NB4 (cell line): ENCODE measurements at places on chromosomes 2 and 18.
A peak's percentile ranks its signal among the peaks of the same experiment; 100 is the strongest.

DNA sequence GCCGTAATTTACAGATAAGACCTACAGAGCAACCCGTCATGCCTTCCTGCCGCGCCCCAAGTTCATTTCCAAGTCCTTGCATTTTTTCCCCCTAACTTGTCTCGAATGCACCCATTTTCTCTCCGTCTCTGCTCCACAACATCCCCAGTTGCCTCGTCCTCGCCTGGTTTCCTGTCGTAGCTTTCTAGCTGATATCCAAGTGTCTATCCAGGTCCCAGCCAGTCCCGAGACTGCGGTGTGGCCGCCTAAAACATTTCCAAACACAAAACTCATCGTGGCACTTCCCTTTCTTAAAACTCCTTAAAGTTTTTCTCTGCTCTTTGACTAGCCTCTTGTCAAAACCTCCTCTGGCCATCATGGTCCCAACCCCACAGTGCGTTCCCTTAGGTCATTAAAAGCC lies 1.2 kb upstream of the BARD1 start:
- DNase-seq, result peak; percentile 15

GRCh38 chr2:63888490-63889402 lies 47.0 kb downstream of the UGP2 start:
- DNase-seq, result peak; percentile 63

GRCh38 chr2:170155022-170155722 lies 22.8 kb upstream of the MYO3B start:
- no peak for DNase-seq

- no peak for DNase-seq
Measured at GRCh38 chr18:50268022-50268747, 1.9 kb upstream of the CFAP53 start.

DNA sequence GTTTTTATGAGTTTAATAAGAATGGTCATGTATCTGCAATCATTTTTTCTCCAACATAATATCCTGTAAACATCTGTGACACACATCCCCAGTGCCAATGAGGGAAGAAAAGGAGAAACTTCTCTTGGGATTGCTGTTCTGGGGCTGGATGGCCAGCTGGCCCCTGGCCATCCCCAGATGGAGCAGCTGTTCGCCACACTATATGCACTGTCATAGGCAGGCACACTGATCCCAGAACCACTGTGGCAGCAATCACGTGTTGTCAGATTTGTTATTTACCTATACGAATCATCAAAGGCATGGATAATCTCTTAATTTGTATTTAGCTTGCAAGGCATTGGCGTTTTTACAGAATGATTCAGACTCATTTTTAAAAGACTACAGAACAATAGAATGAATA lies 167.6 kb upstream of the ACAA2 start:
- DNase-seq, result no peak

DNA sequence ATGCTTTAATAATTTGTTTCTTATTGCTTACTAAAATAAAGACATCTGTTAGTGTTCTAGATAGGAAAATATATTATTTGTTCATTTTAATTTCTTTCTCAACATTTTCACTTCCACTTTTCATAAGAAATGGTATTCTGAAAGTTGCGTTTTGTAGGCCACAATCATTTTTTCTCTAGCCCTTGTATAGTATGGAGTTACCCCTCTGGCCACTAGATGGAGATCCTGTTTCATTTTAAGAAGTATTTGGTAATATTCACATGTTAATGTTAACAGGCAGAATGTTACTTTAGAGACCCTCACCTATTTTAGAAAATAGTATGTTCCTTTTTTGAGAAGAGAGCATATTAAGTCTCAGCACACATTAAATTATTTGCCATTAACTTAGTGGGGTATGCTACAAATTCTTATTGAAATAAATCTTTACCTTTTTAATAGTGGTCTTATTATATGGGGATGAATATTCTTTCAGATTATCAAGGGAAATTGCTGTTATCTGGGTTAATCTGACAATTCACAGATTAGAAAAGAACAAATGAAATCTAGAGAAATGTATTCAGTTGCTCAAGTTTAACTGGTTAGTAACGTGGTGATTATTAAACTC lies 73.9 kb upstream of the TTC27 start:
- DNase-seq, result peak; percentile 73

GRCh38 chr2:67221266-67221665 lies 175.9 kb upstream of the ETAA1 start:
- no peak for DNase-seq

DNA sequence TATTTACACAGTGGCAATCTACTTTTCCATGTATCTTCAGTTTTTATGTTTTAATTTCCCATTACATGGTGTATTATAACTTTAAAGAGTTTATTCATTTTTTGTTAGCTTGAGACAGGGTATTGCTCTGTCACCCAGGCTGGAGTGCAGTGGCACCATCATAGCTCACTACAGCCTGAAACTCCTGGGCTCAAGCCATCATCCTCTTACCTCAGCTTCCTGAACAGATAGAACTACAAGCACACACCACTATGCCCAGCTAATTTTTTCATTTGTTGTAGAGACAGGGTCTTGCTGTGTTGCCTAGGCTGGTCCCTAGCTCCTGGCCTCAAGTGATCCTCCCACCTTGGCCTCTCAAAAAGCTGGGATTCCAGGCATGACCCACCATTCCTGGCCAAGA lies 66.8 kb downstream of the COA5 start:
- no peak for DNase-seq
